ENCODE measurements at places on chromosomes 3 and 15. TPM values are rescaled to one million over a fixed set of nuclear protein-coding genes. Genes with fewer than 3 reads are reported as not detected.

- peak; percentile 54 for DNase-seq
Observed at GRCh38 chr3:99562990-99563607, 75.3 kb upstream of the COL8A1 start.

DNA sequence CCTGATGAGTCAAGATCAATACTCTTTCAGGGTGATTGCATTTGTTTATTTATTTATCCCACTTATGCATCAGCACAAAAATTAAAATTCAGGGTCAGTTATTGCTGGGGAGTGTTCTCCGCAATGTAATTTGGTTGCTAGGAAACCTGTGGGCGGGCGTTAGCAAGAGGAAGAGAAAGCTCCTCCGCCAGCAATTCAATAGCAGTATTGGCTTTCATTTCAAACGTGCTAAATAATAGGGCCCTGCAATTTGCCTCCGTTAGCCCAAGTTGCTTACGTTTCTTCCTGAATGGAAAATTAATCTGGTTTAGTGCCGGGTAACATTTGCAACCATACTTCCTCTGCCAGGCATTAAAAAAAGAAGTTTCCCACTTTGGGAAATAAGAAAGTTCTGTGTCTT lies 35.5 kb upstream of the PLCL2 start:
- peak; percentile 40 for DNase-seq

Gene POLQ
- 3.0 TPM for polyA plus RNA-seq

GRCh38 chr3:152540120-152540519 lies 271.4 kb downstream of the MBNL1 start:
- no peak for DNase-seq

- DNase-seq = no peak
Observed at GRCh38 chr3:140284372-140284771, 349.4 kb downstream of the CLSTN2 start.

- no peak for DNase-seq
Observed at GRCh38 chr3:124266487-124266886, 274.6 kb upstream of the ROPN1 start.

DNA sequence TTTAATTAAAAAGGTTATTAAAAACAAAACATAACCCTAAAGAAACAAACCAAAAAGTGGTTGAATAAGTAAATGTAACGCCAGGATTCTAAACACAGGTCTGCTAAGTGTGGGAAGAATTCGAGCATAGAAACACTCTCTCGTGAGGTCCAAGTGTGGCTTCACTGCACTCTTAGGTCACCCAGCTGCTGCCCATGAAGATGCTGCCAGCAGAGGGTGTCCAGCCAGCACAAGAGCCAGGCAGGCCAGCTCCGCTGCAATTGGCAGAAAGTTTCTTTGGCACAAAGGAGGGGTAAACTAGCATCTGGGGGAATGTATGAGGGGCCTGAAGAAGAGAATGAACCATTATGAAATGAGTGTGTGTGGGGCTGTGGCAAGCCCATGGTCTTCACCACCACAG lies 215.7 kb upstream of the FEZF2 start:
- no peak for DNase-seq

- DNase-seq = no peak
Observed at GRCh38 chr3:194713299-194714136, 27.8 kb downstream of the FAM43A start.

Gene ANKRD63
- 0.46 TPM for polyA plus RNA-seq

GRCh38 chr15:27868828-27869404 lies 230.2 kb downstream of the OCA2 start:
- no peak for DNase-seq

- DNase-seq = peak; percentile 25
Observed at GRCh38 chr3:190269101-190269500, 53.1 kb downstream of the CLDN1 start.

Gene GPR171
- 0.31 TPM for polyA plus RNA-seq

- no peak for DNase-seq
Observed at GRCh38 chr3:151789853-151790463, 24.0 kb upstream of the AADAC start.

GRCh38 chr15:33926260-33926659 lies 42.0 kb upstream of the CHRM5 start:
- no peak for DNase-seq

DNA sequence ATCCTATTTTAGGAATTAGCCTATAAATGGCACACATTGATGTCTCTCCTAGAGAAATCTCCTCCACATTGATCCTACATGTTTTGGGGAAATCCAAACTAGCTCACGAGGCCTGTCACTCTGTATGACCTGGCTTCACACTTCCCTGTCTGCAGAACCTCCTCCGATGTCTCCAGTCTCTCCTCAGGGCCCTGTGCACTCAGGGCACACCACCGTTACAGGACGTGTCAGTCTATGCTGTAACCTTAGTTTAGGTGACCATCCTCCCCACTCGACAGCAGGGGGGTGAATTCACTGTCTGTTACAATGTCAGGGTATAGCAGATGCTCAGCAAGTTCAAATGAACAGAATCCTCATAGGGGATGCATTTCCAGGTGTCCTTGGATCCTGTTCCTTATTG lies 249.1 kb downstream of the OCA2 start:
- DNase-seq = no peak

Gene PTPN23
- 25.4 TPM for polyA plus RNA-seq

- DNase-seq = no peak
Observed at GRCh38 chr15:33730815-33731214, 237.5 kb upstream of the CHRM5 start.

Gene PRRT3
- polyA plus RNA-seq = 1.5 TPM

GRCh38 chr3:150449169-150449721 lies 41.1 kb downstream of the TSC22D2 start:
- no peak for DNase-seq

GRCh38 chr3:147403511-147403910 lies 2.8 kb downstream of the ZIC4 start:
- DNase-seq = no peak

DNA sequence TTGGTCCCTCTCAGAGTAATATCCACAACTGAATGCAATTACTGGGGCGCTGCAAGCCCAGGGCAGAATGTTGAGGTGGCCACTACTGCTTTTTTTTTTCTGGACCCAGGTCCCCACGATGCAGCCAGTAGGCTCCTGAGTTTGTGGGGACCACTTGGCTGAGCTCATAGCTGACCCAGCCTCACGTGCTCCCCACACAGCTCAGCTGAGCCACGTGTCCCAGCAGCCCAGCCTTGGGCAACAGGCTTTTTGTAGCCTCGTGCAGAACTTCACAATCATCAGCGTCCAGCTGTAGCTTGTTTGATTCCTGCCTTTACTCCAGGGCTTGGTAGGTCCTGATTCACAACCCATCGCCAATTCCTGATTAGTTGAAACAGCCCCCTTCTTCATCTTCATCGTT lies 117.3 kb downstream of the ETFA start:
- no peak for DNase-seq

DNA sequence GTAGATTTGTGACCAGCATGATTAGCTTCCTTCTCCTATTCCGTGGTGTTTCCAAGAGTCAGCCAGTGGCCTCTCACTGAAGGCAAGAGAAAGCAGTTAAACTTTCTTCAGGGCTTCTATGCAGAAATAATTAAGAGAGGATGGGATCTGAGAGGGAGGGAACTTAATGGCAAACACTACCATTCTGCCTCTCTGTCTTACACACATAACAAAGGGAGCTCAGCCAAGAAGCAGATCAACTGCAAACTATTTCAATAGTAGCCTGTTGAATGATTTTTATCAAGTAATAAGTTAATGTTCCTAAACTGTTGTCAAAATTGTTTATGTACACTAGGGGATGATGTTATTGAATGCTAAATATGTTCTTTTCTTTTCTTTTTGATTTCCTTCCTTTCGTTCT lies 11.8 kb downstream of the OXSR1 start:
- DNase-seq = no peak

DNA sequence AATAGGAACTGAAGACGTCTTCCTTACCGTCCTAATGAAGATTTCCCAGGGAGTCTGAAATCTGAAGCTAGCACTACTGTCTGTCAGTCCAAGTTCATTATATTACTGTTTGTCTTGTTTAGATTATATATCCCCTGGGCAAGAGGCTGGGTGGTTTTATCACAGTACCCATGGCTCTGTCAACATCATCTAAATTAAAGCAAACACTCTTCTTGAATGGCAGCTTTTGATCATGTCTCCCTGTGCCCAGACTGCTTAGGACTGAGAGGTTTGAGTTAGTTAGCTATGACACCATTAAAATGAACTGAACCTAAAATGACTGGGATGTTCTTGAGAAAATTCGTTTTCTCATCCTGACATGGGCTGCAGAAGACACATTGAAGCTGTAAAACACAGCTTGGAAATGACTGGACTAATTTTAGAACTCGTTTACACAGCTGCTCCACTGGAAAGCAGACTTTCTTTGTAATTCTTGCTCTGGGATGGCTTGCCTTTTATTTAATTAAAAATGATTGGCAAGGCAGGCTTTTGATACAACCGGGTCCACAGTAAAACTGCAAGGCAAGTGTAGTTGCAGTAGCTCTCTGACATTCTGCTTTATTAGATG lies 243.5 kb downstream of the MFSD1 start:
- DNase-seq = no peak

Gene HYAL1
- 1.8 TPM for polyA plus RNA-seq

Gene DNAJB8
- not detected for polyA plus RNA-seq

DNA sequence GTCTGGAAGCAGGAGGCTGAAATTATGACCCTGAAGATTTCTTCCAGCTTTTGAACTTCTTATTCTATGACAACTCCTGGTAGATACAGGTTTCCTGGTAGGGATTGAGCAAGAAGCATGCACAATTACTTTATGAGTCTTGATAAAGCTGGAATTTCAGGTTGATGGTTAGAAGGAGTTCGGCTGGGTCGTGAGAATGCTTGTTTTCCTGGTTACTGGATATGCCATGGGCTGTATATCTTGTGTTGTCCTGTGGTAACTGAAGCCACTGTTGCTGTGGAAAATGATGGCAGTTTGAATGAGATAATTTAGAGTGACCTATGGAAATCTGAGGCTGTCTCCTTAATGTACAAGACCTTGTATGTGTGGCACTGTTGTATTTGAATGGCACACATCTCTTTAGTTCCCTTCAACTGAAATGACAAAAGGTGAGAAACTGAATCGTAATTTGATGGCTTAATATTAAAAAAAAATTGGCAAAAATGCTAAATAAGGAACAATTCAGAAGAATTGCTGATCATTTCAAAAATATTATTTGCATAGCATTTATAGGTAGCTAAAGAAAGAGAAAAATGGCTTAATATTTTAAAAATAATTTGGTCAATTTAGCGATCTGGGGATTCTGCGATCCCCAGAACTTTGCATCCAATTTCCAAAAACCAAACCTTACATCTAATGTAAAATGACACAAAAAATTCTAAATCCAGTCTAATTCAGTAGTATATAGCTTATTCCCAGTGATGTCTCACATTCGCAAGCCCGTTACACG lies 1.1 kb upstream of the UBE2E1 start:
- DNase-seq = peak; percentile 14

DNA sequence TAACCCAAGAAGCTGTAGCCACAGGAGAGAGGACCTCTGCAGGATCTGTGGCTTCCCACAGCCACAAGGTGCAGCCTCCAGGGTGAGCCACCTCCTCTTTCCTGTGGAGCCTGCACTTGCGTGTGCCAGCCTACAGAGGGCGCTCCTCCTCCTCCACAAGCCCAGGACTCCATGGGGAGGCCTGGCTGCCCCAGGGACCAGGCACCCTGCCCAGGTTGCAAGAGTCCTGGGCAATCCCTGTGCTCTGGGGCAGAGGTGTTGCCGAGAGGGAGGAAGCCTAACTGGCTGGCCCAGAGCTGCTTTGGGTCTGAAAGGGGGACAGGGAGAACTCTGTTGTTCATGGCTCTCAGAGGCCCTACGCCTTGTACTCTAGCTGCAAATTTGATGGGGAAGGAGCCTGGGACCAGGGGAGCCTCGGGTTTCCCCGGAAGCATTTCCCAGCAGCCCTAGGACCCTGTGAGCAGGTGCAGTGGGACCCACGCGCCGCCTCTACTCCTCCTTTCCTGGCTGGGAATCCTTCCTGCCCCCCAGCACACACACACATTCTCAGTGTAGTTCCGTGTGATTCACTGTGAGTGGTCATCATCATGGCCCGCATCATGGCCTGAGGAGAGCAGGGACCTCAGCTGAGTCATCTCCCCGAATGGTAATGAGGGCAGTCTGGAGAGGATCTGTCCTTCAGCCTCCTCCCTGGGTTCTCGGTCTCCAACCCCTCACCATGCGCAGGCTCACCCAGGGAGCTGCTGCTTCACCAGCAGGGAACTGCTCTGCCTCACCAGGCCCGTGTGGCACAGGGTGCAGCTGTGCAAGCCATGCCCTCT lies 24.3 kb downstream of the TBC1D21 start:
- peak; percentile 19 for DNase-seq

- DNase-seq = peak; percentile 10
Observed at GRCh38 chr3:197750858-197751737, 1.4 kb downstream of the FYTTD1 start.

GRCh38 chr15:25676070-25676469 lies 187.1 kb downstream of the ATP10A start:
- DNase-seq = no peak

Data from muscle of back (tissue), 13 donors.